ENCODE measurements at places on chromosomes 3 and 15. TPM values are rescaled to one million over a fixed set of nuclear protein-coding genes. Genes with fewer than 3 reads are reported as not detected.

Gene TM4SF1
- 657 TPM for total RNA-seq

Gene RASL12
- 1.1 TPM for total RNA-seq

Gene KLF15
- total RNA-seq, result 0.38 TPM

Gene INKA1
- 4.6 TPM for total RNA-seq

Gene MAGEF1
- 23.4 TPM for total RNA-seq
